Cerebellum (tissue), 4 donors: ENCODE measurements at places on chromosomes 6 and 20.

- DNase-seq = no peak
Measured at GRCh38 chr20:49214571-49214970, 4.6 kb upstream of the DDX27 start.

DNA sequence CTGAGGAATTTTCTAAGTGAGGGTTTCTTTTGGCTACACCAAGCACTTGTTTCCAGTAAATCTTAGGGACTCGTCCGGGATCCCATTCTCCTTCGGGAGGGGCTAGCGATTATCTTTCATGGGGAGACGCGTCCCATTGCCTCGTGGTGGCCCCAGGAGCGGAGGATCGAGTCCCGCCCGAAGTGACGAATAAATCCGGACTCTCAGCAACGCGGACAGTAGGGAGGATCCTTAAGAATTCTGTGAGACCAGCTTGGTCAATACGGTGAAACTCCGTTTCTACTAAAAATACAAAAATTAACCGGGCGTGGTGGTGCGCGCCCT lies 69.1 kb upstream of the PRSS16 start:
- DNase-seq = peak; percentile 17

- no peak for DNase-seq
Measured at GRCh38 chr6:48113130-48113529, 2.1 kb upstream of the PTCHD4 start.

DNA sequence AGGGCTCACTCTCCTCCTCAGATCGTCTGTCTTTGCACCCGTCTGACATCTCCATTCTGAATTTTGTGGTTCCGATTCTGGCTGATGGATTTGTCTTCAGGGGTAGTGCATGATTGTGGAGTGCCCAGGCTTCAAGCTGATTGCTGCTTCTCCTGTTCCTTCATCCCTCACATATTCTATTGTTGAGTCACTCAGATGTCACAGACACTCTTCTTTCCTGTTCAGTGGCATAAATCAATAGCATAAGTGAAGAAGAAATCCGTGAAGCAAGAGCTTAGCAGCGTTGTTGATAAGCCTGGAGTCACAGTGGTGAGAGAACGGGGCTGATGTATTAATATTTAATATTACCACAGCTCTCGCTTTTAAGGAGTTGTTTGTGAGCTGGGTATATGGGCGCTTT lies 152.5 kb downstream of the MTHFD1L start:
- no peak for DNase-seq

GRCh38 chr20:40009542-40009941 lies 679.5 kb downstream of the MAFB start:
- no peak for DNase-seq

- DNase-seq = no peak
Measured at GRCh38 chr6:12115492-12115891, 103.4 kb downstream of the HIVEP1 start.

DNA sequence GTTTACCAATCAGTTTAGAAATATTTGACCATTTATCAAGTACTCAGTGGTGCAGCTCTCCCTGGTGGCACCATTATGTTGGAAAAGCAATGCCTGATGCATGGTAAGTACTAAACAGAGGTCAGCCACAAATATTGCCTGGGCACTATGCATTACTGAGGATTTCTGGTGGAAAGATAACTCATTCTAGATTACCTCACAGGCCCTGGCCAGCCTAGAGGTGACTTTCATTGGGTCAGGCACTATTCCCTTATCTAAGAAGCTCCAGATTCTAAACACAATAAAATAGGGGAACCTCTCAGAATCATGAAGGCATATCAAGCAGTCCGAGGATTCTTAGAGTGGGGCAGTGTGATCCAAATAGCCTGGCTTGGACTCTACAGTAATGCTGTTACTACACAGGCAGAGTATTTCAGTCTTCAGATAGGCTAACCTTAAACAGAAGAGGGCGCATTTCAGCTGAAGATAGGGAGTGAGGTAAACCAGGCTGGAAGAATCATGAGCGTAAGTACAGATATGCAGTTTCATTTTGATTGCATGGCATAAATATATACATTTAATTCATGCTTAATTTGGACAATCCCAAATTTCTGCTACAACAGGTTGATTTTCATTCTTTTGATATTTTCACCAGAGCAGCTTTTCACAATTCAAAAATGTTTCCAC lies 12.1 kb downstream of the LGSN start:
- DNase-seq = no peak

- no peak for DNase-seq
Measured at GRCh38 chr6:66662721-66663507, 955.9 kb upstream of the EYS start.

- DNase-seq = no peak
Measured at GRCh38 chr6:11460837-11461661, 76.5 kb upstream of the TMEM170B start.

- DNase-seq = no peak
Measured at GRCh38 chr6:21496706-21497105, 96.8 kb upstream of the SOX4 start.

GRCh38 chr6:161029195-161029809 lies 37.7 kb downstream of the MAP3K4 start:
- no peak for DNase-seq

DNA sequence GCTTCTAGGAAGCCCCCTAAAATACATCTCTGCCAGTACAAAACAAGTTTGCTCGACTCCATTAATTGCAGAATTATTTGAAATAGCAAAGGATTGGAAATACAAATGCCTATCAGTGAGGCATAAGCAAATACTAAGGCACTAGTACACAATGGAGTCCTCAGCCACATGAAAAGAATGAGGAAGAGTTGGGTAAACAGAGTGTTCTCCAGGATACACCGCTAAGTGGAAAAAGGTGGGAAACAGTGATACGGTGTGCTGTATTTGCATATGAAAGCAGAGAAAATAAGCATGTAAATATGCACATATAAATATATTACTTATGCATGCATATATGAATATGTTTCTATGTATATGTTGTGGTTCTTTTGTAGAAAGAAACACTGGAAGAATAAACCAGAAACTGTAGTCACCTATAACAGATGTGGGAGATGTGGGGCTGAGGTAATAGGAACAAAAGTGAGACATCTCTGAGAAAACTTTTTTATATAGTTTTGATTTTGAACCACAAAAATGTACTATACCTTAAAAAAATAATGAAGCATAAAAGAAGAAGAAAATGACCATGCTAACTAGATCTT lies 143.4 kb upstream of the MYLIP start:
- no peak for DNase-seq

DNA sequence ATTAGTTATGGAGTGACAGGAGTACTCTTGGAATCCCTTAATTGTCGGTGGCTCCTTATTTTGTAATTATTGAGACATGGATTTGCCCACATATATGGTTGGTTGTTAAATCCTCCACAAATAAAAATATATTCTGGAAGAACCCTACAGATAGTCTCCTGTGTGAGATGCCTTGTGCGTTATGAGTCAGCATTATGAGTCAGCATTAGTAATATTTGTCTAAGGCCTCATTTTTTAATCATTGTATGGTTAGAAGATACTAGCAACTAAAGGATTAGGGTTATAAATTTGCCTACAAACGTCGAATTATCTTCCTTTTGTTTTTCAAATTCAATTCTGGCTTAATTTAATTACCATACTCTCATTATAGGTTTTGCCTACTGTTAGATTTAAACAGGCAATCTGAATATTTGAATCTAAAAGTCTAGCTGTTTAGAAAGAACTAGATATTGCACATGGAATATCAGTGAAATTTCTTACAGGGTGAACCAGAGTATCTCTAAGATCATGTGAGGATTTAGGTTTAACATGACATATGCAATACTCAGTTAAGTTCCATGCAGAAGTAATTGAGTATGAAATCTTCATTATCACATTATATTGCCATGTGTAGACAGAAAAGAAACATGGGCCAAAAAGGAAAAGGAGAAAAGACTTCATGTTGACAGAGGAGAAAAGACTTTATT lies 5.9 kb downstream of the C6orf58 start:
- no peak for DNase-seq

- no peak for DNase-seq
Measured at GRCh38 chr6:166351715-166352285, 9.5 kb upstream of the SFT2D1 start.

DNA sequence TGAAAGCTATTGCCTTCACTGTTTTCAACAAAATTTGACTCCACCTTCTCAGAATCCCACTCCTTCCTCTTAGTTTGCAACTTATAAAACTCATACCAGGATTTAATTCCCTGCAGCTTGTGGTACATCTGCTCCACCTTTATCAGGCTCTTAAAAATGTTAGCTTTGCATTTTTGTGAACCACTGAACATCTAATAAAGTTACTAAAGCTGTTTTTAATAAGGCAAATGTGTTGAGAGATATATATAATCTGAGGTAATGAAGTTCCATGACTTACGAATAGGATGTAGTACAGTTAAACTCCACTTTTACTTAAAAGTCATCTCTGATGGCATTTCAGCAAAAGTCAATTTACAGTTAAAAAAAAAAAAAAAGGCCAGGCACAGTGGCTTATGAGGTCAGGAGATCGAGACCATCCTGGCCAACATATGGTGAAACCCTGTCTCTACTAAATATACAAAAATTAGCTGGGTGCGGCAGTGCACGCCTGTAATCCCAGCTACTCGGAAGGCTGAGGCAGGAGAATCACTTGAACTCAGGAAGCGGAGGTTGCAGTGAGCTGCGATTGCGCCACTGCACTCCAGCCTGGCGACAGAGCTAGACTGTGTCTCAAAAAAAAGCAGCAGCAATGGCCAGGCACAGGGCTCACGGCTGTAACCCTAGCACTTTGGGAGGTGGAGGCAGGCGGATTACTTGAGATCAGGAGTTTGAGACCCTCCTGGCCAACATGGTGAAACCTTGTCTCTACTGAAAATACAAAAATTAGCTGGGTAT lies 106.2 kb downstream of the KIF13A start:
- no peak for DNase-seq

- DNase-seq = no peak
Measured at GRCh38 chr20:57851025-57851682, 141.3 kb upstream of the PMEPA1 start.

DNA sequence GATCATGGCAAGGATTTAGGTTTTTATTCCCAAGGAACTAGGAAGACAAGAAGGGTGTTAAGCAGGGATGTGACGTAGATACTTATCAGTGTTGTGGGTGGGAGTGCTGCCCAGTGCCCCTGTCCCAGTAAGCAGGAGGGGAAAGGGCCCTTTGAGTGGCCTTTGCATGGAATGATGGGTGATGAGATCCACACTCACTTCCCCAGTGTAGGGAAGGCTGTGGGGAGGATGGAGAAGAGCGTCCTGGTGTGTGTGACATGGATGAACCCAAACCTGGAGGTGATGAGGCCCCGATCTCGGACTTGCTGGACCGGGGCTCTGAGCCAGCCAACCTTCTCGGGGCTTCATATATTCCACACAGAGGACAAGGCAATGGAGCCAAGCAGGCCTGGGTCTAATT lies 610.9 kb downstream of the CDH26 start:
- DNase-seq = no peak

- DNase-seq = no peak
Measured at GRCh38 chr6:125191916-125192609, 38.5 kb downstream of the TPD52L1 start.

GRCh38 chr20:2879146-2879545 lies 5.9 kb downstream of the PTPRA start:
- DNase-seq = peak; percentile 80

DNA sequence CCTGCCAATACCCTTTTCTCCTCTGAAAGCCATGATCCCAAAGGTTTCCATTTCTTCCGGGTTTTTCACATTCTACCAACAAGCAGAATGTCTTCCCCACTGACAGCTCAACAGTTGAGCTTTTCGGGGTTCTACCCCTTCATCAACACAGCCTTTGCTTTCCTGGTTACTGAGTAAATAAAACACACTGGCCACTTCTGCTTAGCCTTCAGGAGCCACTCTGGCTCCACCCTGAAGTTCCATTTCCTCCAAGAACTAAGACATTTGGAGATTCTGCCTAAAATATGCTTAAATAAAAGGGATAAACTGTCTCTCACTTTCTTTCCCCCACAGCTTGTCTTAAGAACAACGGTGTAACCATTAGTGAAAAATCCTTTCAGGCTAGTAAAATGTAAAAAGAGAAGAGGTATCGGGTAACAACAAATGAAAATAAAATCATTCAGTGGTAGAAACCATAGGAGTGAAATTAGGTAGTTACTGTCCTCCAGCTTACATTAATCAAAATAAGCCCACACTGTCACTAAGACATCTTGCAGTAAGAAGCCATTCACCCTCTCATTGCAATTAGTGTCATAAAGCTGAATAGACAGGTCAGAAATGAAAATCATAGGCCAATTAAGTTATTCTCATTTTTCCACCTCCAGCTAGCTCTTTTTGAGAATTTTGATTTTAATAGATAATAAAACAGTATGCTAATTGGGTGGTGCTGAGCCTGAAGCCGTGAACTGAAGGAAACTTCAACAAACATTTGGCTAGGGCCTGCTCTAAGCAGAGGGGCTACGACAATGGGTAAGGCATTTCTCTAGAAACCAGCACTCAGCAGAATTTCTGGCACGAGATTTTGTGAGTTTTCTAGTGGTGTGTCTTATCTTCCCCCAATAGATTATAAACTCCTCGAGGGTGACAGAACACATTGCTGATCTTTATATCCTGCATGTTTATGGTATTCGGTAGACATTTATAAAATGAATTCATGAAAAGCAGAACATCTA lies 194.2 kb downstream of the KHDC1L start:
- DNase-seq = no peak

DNA sequence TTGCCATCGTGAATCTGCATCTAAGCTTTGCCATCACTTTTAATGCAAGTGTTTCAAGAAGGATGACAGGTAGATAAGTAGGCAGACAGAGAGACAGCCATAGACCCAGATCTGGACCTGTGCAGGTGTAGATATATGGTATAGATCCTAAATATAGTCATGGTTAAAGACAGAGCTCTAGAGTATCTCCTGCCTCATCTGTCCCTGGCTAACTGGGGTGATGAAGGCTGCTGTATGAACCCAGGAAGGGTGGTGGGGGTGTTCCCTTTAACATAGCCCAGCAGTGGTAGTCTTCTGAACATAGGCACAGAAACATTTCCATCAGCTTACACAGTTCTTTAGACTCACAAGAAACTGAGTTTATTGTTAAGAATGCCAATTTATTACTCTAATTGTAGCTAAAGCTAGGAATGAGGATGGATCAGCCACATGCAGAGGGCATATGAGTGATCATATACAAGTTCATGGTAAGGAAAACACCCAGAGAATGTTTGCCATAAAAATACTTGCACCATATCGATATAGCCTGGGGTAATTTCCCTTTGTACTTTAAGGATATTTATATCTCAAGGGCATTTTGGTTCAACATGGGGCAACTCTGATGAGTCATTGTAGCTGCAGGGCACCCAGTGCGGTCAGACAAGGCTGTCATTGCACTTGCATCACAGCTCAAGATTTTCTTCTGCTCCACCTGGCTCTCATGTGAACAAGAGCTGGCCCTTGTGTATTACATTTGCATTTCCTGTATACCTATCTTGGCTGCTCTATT lies 587.2 kb downstream of the EPM2A start:
- no peak for DNase-seq

DNA sequence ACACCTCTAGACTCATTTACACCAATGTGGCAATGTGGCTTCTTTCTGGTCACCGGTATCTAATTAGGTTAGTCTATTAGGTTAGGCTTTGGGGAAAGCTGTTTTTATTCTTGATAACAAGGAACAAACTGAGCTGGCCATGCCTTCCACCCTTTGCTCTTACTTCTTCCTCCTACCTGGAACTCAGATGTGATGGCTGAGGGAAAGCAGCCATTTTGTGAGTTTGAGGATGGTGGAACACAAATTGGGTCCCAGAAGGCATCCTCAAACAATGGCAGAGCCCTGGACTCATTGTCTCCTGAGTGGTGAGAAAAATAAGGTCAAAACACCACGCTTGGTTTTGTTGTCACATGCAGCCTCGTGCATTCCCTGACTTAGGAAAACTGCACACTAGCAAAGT lies 7.7 kb downstream of the CDH4 start:
- DNase-seq = no peak
